AG09319 (cell line): ENCODE measurements at places on chromosomes 7 and 10.

DNA sequence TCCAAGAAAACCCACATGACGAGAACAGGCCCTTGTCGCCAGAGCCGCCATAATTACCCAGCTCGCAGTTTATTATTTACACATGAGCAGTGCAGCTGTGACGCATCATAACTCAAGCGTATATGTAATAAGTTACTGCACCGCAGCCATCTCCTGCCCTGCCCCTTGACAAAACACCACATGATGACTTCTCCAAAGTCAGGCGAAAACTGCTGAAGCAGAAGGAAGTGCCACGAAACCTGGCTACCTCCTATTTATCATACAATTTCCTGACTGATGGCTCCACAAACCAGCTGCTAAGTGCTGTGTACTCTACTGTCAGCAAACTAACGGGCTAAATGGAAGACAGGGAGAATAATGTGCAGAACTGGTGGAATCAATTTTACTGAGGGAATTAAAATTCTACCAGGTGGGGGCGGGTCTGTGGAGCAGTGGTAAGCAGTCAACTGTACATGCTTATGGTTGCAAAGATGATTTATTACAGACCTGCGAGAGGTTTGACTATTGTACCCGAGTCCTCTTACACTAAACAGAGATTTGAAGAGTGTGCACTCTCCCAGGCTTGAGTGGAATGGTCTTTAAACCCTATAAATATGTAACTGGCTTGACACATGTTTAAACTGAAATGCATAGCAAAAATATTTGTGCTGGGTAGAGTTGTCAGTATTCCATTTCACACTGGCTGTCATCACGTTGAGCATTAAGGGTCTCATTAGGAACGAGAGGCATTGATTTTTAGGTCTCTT lies 156.0 kb downstream of the GLI3 start:
- no peak for DNase-seq

GRCh38 chr7:1541431-1542162 lies 11.1 kb downstream of the MAFK start:
- DNase-seq = no peak

DNA sequence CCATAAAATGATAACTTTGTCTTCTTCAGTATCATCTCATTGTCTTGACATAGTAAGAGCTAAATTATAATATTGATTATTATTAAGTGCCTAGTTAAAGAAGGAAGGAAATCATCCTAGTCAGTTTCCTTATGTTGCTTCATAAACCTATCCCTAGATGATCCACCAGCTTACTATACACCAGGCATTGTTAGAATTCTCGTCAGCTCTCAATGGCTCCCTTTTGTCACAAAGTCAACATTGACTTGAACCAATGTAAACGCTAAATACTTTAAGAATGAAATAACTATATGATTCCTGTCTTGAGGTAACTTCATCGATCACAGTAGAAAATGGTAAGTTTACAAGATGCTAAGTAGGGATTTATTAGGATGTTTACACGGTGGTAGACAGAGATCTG lies 1162.9 kb downstream of the CNTNAP2 start:
- DNase-seq = no peak

DNA sequence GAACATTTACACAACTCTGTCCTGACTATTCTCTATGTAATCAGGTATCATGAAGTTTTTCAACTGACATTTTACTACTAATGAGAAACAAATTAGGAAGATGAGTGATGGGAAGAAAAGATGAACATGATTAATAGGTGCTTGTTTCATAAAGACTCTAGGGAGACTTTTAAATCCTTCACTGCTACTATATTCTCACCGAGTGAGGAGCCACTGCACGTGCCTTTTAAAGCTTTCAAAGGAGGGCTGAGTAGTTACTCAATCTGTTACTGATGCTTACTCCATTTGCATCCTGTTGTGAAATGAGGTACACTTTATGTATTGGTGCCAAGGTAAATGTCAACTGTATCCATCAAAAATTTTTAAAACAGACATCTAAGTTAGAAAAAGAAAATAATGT lies 1.3 kb upstream of the COMMD3 start:
- DNase-seq = no peak

- DNase-seq = no peak
These were observed 247.8 kb downstream of the CELF2 start for GRCh38 chr10:11265484-11265883.

GRCh38 chr10:6226216-6226615 lies 23.5 kb downstream of the PFKFB3 start:
- DNase-seq = no peak

DNA sequence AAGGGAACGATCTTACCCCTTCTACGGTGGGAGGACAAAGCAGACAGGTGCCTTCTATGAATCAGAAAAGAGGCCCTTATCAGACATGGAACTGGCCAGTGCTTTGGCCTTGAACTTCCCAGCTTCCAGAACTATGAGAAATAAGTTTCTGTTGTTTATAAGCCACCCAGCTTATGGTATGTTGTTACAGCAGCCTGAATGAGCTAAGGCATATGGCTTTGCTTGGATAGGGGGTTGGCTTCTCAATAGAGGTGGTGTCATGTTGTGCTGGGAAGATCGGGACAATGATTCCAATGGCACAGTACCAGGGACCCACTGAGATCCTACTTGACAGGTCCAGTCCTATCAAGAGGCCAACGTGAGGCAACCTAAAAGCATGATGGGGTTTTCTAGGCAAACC lies 183.4 kb upstream of the BMPER start:
- DNase-seq = no peak

DNA sequence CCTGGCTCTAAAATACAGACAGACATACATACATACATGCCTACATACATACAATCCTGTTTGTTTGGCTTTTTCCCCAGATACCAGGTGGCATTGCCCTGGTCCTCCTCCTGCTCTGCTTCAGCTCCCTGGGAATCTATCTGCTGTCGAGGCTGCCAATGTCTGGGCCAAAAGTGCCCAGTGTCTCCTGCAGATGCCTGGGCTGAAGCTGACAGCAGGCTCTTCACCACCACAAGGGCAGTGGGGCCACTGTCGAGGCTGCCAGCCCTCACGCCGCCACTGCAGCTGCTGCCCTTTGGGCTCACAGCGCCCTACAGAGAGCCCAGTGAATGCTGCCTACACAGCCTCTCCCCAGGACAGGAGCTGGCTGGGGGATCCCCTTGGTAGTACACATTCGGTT lies 18.0 kb upstream of the STN1 start:
- DNase-seq = no peak

- no peak for DNase-seq
These were observed 174.0 kb downstream of the CELF2 start for GRCh38 chr10:11191678-11192077.

DNA sequence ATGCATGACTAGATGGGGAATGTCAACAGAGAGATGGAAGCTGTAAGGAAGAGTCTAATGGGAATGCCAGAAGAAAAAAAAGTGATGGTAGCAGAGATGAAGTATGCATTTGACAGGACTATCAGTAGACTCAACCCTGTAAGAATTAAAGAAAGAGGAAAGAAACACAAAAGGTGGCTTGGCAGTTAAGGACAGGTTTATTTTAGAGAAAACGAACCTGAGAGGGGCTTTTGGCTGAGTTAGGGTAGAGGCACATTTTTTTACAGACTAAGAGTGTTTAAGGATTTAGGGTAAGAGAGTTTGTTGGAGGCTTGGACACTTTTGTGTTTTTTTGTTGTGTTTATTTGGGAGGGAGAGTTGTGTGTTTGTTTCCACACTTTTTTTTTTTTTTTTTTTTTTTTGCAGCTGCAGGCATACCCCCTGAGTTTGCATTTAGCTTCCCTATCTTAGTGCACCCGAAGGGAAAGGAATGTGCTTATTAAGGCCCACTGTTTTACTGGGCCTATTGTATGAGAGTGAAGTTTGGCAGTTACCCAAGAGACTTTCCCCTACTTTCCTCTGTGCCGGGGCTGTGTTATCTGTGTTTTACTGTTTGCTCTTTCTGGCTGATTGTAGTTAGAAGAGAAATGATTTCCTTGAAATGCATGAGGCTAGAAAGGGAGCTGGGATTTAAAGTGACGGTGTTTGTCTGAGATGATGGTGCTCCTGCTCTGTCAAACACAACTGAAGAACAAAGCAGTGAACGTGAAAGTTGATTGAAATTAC lies 32.0 kb downstream of the NPVF start:
- DNase-seq = no peak

DNA sequence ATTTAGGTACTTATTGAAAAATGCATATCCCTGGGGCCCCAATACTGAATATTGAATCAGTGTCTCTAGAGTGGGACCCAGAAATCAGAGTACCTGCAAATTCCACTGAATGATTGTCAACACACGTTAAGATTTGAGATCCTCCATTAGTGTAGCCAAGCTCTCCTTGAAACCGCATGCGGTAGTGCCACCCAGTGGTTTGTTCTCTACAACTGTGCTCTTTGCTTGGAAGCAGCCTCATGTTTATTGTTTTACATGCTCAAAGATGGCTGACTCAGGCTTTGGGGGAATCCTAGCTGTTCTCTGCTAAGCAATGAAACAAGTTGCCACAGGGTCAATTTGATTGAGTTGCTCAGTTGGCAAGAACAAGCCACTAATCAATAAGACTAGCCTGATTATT lies 340.2 kb upstream of the CELF2 start:
- peak; percentile 25 for DNase-seq

- no peak for DNase-seq
These were observed 578.5 kb upstream of the MKI67 start for GRCh38 chr10:128704716-128705115.

DNA sequence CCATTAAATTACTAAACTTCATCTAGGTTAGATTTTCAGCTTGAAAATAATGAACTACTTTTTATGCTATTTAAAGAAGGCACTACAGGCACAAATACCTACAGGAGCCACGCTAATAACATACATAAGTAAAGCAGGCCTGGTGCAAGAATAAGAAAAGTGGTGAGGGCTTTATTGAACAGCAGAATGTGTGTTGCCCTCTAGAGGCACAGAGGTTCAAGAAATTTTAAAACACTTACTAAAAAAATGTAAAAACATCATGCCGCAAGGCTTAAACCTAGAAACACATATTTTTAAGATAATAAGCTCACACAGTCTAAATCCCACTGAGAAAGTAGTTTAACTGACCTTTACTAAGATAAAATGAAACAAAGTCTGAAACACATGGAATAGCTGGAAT lies 20.3 kb downstream of the CACUL1 start:
- DNase-seq = no peak

DNA sequence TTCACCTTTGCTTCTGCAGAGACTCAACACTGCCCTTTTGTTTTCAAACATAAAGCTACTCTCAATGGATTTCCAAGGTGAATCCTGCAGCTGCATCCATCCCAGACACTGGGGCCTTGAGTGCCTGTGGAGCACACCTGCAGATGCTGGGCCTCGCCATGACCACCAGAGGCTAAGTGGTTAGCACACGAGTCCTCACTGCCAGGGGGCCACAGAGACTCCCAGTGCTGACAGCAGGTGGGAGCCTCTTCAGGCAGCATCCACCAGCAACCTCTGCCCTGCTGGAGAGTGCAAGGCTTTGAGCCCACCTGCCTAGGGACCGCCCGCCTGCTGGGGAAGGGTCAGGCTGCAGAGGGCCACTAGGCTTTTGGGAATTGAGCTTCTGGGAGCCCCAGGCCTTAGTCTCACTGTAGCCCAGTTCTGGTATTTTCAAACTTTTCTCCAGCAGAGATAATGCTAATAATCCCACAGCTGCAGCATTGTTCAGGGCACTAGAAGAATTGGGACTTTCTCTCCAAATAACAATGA lies 9.4 kb upstream of the HPS1 start:
- no peak for DNase-seq

DNA sequence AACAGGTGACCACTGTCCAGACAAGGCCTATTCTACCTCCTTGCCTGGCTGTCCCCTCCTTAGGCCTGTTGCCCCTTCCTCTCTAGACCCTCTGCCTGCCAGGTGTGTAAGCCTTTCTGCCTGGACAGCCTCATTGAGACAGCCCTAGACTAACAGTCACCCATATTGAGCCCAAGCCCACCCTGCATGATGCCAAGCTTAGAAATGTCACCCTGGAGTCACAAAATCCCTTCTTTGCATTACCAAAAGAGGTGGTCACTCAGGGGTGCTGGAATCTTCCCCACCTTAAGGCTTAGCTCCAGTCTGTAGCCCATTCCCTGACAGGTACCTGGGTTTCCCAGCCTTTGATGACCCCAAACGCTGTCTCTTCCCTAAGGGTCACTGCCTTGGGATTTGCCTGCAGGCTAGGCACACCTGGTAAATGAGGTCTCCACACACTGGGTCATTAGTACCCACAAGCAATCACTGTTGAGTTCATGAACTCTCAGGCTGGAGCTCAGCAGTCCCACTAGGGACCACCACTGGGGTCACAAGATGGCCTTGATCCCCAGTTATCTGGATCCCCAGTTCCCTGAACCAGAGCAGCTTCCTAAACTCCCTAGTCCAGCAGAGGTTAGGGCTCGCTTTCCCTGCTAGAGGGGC lies 54.9 kb upstream of the CAMK2B start:
- no peak for DNase-seq

DNA sequence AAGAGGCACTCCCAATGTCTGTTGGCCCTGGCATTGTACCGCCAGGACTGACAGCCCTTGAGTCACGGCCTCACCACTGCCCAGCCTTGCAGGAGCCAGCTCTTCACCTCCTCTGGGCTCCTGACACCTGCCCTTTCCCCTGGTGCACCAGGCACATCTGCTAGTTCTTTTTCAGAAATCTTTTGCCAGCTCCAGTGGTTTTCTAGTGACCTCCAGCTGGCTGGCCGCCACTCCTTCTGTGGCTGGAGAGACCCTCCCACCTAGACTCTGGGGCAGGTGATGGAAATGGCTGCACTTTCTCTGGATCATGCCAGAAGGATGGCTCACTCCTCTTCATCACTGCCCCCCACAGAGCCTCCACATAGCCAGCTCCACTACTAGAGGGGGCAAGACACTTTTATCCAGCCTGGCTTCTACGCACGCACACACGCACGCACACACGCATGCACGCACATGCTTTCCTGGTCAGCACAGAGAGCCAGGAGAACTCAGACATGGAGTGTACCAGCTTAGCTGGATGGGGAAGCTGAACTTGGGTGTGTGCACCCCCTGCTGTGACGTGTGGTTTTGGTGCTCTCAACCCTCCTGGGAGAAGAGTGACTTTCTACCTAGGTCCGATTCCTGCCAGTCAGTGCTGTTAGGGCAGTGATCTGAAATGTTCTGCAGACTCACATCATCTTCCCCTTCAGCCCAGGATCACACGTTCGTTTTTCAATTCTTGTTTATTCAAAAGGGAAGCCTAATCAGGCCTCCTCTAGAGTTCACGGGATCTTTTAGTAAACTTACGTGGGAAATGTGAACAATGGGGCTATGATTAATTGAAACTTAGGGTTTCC lies 222.0 kb downstream of the PRPF18 start:
- no peak for DNase-seq
